ENCODE measurements at places on chromosomes 16 and 17. TPM values are rescaled to one million over a fixed set of nuclear protein-coding genes. Genes with fewer than 3 reads are reported as not detected.

DNA sequence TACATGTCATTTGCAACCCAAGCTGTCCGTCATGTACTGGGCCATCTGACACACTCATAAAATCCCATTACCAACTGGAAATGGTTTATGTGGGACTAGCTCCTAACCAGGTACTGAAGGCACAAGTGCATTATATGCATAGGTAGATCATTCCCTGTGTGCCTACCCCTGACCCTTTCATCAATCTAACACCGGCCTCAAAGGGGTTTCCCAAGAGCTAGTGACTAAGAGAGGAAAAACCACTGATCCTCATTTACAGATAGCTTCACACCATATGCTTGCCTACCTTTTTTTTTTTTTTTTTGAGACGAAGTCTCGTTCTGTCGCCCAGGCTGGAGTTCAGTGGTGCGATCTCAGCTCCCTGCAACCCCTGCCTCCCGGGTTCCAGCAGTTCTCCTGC is 449.8 kb downstream of the SLC39A11 start:
- DNase-seq, result no peak

DNA sequence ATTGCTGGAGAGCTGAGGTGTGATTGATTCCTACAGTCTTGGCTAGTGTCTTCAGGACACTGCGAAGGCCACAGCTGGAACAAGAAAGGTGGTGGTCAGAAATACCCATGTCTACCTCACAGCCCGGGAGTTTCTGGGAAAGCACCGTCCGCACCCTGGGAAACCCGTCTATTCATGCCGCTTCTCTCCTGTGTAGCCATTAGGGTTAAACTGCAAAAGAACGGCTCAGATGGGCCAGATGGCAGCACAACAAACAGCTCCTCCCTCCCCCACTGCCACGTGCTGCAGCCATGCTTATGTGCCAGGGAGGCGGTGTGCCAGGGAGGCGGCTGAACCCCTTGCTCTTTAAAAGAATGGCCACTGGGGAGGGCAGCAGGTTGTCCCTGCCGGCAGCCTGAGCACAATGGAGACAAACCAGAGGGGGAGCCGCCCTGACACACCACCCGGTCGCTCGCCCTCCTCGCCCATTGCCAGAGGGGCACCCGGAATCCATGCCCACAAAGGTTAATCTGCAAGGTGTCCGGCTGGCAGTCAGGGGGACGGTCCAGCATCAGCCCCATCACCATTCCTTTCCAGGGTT is 65.2 kb downstream of the CYTH1 start:
- peak; percentile 67 for DNase-seq

Gene NAT9
- total RNA-seq, result 39.6 TPM

GRCh38 chr17:50043290-50044148 is 12.4 kb upstream of the ITGA3 start:
- DNase-seq, result no peak

Gene TEX14
- 0.14 TPM for total RNA-seq

Gene RNF222
- not detected for total RNA-seq

DNA sequence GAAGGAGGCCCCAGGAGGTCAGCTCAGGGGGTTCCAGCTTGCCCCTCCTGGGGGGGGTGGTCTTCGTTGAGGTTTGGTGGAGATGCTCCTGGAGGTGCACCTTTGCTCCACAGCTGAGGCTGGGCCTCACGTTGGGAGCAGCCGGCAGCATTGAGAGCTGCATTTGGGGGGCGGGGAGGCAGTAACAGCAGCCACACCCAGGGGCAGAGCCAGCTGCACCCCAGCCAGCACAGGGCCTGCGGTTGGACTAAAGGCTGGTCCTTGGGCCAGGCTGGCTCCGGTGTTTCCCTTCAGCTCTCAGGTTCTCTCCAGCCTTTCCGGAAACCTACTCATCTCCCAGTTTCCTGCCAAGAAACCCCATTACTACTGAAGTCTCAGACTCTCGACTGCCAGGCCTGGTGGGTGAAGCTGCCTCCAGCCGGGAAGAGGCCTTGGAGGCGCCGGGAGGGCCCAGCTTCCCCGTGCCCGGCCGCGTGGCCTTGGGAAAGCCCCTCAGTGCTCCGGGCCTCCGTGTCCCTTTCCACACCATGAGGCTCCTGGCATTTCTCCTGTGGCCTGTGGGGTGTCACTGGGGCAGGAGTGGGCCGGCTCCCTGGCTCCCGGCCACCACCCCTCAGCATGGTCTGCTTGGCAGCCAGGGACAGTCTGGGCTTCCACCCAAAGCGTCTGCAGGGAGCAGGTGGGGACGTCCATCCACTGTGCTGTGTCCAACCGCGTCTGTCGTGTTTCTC is 14.0 kb upstream of the BAIAP2 start:
- DNase-seq, result no peak

DNA sequence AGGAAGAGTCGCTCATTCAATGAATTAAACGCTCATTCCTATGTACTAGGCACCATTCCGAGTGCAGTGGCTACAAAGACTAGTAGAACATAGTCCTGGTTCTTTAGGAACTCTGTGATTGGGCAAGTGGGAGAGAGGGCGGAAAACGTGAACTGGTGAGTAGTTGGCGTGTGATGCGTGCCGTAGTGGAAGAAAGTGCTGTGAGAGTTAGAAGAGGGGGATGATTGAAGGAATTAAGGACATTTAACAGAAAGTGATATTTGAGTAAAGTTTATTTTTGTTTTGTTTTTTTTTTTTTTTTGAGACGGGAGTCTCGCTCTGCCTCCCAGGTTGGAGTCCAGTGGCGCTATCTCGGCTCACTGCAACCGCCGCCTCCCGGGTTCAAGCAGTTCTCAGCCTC is 7.9 kb upstream of the SLFN14 start:
- DNase-seq, result peak; percentile 75

- DNase-seq, result no peak
Measured at GRCh38 chr17:73555199-73555960, 88.9 kb downstream of the SDK2 start.

GRCh38 chr17:81258292-81258691 is 19.2 kb downstream of the NDUFAF8 start:
- DNase-seq, result no peak

DNA sequence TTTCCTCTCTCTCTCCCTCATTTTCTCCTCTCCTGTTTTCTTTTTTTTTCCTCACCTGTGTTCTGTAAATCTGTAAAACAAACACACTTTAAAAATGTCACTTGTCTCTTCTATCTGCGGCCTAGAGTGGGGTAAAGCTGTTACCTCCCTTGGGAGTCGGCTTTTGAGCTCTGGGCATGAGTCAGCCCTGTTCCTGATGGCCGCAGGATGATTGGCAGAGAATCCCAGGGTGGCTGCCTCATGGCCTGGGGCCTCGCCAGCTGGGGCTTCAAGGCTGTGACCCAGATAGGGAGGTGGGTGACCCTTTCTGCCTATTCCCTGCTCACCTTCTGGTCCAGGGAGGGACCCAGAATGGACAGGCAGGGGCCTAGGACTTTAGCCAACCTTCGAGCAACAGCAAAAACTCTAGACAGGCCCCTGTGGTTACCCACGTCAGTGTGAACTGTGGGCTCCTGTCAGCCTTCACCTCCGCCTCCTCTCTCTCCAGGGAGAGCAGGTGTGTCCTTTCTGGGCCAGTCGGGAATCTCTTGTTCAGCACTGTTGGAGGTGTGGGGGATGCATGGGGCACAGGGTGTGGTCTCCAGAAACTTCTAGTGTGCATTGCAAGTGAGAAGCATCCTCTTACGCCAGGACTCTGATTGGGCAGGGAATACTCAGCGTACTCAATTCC is 87.4 kb downstream of the RAP1GAP2 start:
- no peak for DNase-seq

DNA sequence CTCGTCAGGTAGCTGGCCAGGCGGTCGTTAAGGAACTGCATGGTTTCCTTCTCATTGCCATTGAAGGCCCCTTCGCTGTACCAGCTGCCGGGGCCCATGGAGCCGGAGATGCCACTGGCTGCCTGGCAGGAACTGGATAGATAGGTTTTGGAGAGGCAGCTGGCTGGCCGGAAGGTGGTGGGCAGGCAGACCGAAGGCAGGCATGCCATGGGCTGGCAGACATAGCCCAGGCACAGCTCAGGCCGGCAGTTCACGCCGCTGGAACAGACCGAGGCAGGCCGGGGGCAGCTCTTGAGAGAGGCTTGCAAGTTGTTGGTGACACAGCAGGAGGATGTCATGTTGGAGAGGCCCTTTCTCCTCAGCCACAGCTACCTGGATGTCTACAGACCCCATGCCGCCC is at the start of gene KRT32:
Gene KRT32 (minus strand): TSS at position 399 of the 400 bp plus-strand sequence. CDS start 61 bp downstream, at position 338.
- no peak for DNase-seq

- DNase-seq, result no peak
Measured at GRCh38 chr17:7782240-7782639, 51.8 kb upstream of the KDM6B start.

DNA sequence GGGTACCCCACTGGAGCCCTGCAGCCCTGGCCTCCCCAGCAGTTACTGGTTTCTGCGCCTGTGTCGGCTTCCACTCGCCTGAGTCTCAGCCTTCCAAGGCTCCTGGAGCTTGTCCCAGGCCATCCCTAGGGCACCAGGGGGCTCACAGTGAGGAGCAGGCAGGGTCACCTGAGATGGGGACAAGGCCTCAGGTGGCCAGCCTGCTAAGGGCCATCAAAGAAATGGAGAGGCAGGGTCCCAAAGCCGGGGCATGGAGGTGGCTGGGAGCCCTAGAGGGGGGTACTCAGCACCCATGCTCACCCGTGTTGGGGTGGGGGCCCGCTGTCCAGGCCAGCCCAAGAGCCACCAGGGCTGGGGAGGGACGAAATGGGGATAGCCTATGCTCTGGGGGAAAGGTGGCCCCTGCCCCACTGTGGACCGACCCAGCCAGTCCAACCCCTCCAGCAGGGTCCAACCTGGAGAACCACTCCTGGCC is 1.3 kb downstream of the FASN start:
- DNase-seq, result no peak

Gene CCDC200
- total RNA-seq, result 0.27 TPM

Gene TEX19
- total RNA-seq, result not detected

GRCh38 chr17:47713980-47714700 is 18.9 kb upstream of the TBX21 start:
- DNase-seq, result peak; percentile 17

DNA sequence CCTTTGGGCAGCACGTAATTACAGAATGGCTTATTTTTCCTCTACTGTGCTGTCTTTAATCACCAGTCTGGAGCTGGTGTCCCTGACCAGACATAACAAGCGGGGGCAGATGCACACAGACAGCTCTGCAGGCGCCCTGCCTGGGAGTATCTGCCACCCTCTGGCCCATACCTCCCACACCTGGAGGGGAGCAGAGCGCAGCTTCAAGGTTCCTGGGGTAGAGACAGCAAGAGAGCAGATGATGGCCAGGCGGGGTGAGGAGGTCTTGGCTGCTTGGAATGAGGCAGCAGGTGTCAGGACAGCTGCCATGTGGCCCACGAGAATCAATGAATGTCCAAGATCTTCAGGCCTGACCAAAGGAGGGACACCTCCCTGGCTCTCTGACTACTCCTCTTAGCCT is 23.8 kb downstream of the TMEM94 start:
- DNase-seq, result no peak

Gene NOD2
- total RNA-seq, result 9.3 TPM

- no peak for DNase-seq
Measured at GRCh38 chr16:17658881-17659280, 188.1 kb upstream of the XYLT1 start.

GRCh38 chr16:88508868-88509748 is 56.0 kb downstream of the ZFPM1 start:
- DNase-seq, result no peak

DNA sequence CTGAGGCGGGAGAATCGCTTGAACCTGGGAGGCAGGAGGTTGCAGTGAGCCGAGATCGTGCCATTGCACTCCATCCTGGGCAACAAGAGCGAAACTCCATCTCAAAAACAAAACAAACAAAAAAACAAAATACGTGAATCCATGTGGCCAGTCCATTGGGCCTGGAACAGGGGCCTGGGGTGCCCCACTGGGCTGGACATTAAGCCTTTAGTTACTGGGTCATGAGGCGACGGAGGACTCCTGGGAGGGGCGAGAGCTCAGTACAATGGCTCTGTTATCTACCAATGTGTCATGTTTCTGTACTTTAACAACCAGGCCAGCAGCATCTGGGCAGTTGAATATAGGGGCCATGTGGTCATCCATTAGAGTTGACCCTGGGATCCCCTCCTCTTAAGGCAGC is 18.9 kb upstream of the CLEC18A start:
- DNase-seq, result no peak

Gene JUP
- 0.34 TPM for total RNA-seq

Gene ELMO3
- 3.0 TPM for total RNA-seq

DNA sequence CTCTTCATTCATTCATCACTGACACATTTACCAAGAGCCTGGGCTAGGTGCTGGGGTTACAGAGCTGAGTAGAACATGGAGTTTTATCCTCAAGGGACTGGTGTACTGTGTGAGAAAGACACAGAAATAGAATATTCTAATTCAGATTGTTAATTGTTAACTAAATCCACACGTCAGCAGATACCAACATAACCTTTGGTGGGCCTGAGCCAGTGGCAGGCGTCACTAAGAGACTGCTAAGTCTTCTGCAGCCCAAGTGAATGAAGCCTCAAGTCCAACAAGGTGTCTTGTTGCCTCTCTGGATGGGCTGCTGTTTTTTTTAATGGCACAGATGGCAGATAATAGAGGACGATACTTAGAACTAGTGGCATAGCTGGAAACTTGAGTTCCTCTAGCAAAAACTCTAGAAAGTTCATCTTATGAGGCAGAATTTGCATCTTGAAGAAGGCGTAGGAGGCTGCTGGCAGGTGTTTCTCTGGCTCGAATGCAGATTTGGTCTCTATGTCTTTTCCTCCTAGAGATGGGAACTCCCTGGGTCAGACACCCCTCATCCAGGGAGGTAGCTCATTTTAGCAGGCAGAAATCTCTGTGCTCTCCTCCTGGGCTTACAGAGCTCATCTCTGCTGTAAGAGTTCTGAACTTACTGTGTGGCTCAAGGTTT is 179.5 kb downstream of the NTN1 start:
- no peak for DNase-seq

- peak; percentile 97 for DNase-seq
Measured at GRCh38 chr17:45060797-45061605, at the start of gene NMT1. TSS of gene NMT1 (plus strand) at chr17:45061317. CDS start at chr17:45061330, 13 bp downstream.

Data from activated CD4-positive, alpha-beta T cell treated with anti-CD3 and anti-CD28 coated beads for 36 hours (primary cell).